Activated naive CD8-positive, alpha-beta T cell treated with anti-CD3 and anti-CD28 coated beads for 36 hours (primary cell): ENCODE measurements at places on chromosomes 6 and 20. TPM values are rescaled to one million over a fixed set of nuclear protein-coding genes. Genes with fewer than 3 reads are reported as not detected.

The SOX4 gene
- total RNA-seq: 0.54 TPM

The ARG1 gene
- not detected for total RNA-seq

The PNLDC1 gene
- not detected for total RNA-seq

The RBPJL gene
- not detected for total RNA-seq

The BIRC7 gene
- 0.23 TPM for total RNA-seq

The BTNL2 gene
- total RNA-seq: not detected

The PAK5 gene
- total RNA-seq: not detected

DNA sequence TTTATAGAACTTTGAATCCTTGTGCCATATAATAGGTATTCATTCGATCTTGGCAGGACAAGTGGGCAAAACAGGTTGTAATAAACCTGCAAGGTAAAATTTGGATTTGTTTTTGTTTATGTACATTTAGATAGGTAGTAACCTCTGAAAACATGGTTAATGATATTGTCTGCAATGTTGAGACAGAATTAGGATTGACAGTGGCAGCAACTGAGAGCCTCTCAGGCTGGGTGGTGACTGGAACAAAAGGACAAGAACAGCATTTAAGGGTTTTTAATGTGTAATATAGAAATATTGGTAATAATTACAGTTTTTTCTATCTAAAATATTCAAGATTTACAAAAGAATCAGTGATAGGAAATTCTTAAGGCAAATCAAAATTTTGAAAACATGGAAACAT is 382.0 kb downstream of the TFAP2B start:
- no peak for DNase-seq

DNA sequence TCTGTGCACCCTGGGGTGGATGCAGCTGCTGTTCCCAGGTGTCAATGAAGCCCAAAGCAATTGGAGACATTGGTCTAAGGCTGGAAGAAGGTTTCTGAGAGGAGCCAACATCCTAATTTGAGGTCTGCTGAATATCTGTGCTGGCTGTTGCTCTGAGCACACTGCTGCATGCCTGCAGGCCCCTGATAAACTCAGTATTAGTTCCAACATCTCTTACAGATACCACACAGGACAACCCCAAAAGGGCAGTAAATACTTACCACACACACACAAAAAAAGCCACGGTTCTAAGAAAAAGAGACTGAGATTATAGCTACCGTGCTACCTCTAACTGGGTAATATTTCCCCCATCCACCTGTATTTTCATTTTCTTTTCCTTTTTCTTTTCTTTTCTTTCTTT is 164.3 kb upstream of the SOX4 start:
- no peak for DNase-seq

- DNase-seq: no peak
Measured at GRCh38 chr20:63071541-63072181, 64.9 kb upstream of the BHLHE23 start.

GRCh38 chr20:49187330-49187850 is 744 bp downstream of the STAU1 start:
- DNase-seq: no peak

DNA sequence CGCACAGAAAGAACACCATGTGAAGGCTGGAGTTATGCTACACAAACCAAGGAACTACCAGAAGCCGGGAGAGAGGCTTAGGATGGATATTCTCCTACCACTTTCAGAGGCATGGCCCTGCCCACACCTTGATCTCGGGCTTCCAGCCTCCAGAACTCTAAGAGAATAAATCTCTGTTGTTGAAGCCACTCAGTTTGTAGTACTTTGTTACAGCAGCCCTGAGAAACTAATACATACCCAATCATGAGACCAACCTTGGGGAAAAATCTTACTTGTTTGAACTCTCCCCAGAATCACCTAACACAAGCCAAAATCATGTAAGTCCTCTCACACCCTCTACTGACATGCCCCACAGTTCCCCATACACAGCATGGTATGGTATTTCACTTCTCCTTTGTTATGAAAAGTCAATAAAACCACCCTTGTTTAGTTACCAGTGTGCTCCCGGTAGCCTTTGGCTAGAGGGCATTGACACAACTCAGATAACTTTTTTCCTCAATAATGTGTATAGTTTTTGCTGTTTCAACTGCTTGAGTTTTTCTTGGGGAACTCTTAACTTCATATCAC is 40.7 kb upstream of the SLC2A12 start:
- no peak for DNase-seq

DNA sequence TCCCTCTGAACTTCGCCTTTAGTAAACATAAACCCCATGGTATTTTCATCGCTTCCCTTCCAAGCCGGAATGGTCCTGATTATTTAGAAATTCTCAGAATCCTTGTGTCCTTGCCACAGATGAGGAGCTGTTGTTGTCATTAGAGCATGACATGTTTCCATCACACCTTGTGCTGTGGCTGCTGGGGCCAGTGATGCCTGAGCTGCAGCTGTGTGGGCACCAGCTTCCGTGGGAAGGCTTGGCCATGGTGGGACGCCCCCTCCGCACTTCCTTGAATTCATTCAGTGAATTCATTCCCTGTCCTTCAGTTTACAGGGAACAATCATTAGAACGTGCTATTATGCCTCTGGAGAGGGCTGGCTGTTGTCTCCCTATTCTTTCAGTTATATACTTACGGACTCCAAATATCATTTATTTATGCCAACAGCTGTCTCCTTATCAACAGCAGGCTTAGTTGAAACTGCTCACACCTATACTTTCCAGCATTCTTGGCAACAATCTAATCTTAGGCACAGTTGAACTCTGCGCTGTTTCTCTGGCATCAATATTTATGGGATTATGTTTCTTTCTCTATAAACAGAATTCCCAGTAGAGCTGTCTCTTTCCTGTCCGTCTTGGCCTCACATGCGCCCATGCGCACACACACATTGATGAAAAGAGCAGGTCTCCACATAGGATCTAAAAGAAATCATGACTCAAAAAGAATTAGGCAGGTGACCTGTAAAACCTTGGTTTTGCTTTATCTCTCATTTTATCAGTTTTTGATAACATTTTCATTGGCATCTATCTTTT is 9.0 kb downstream of the ADGRF1 start:
- no peak for DNase-seq

DNA sequence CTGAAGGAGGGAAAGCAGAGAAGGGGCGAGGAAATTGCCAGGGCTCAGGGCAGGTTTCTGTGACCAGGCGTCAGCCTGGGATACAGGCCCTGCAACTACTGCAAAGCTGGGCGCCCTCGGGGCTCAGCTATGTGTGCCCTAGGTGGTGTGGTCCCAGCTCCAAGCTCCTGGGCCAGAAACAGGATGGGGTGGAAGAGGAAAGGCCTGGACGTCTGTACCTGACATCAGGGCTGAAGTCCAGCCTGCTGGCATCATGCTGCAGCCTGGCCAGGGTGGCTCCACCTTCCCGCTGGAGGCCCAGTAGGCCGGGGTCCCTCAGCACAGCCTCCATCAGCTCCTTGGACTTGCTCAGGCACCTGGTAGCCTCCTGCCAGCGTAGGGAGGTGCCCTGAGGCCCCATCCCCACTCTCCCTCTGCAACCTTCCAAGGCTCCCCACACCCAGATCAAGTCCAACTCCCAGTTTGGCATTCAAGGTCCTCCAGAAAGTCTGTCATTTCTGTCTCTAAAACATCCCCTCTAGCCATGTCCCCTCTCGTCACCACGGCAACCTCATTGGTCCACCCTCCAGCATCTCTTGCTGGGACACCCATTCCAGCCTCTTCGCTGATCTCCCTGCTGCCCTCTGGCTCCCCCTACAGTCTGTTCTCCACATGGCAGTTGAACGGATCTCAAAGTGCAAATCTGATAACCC is 38.2 kb downstream of the KIAA1755 start:
- DNase-seq: peak; percentile 48

- DNase-seq: no peak
Measured at GRCh38 chr20:23122796-23123655, 36.9 kb upstream of the CD93 start.

DNA sequence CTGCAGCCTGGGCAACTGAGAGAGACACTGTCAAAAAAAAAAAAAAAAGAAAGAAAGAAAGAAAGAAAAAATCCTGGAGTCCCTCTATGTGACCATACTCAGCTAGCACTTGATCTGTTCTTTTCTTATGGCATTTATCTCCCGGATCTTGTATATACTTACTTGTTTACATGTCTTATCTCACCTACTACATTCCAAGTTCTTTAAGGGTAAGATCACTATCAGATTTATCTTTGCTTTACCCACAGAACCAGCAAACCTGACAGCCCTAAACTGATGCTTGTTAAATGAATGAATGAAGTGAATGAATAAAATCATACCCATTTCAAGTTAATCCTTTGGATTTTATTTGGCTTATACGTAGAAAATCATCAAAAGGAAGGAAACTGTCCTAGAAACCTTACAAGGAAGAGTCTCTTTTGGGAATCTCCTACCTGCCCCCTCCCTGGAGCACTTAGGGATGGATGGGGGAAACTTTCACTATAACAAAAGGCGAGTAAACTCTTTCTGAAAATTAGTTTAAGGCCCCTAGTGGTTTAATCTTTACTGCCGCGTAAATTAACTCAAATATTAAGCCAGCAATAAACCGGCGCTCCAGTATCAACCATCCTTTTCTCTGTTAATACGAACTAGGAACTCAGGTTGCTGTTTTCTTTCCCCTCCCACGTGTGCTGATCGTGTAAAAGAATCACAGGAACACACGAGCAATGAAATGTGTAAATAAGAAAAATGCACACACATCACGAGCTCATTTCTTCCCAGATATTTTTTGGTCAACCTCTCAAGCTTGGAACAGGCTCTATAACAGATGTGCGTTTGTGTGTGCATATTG is 1.3 kb upstream of the UTRN start:
- DNase-seq: no peak

DNA sequence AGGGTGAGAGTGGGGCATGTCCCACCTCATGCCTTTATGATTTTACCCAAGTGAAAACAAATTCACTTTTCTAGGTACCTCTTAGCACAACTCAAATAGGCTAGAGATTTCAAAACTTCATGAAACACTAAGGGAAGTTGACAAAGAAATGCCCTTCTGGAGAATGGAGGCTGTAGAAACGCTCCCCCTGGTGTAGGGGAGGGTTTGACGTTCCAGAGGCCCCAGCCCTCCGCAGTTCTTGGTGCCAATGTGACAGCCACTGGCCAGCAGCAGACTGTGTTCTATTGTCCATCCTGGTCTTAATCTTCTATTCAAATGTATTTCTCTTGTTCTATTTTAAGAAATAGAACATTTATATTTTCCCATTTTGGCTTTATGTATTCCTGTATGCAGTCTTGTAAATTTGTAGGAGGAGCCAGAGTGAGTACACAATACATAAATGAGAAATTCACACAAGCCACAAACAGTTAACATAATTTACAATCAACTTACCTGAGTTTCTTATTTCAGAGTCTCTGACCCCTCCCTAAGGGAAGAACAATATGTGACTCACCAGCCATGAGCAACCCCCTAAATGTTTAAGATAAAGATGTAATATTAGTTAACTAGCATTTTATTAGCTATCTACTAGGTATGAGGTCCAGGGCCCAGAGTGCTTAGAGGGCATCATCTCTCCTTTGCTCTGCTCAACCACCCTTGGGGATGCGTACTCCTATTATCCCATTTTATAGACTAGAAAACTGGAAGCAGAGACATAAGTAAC is 8.8 kb upstream of the MUC21 start:
- DNase-seq: no peak

DNA sequence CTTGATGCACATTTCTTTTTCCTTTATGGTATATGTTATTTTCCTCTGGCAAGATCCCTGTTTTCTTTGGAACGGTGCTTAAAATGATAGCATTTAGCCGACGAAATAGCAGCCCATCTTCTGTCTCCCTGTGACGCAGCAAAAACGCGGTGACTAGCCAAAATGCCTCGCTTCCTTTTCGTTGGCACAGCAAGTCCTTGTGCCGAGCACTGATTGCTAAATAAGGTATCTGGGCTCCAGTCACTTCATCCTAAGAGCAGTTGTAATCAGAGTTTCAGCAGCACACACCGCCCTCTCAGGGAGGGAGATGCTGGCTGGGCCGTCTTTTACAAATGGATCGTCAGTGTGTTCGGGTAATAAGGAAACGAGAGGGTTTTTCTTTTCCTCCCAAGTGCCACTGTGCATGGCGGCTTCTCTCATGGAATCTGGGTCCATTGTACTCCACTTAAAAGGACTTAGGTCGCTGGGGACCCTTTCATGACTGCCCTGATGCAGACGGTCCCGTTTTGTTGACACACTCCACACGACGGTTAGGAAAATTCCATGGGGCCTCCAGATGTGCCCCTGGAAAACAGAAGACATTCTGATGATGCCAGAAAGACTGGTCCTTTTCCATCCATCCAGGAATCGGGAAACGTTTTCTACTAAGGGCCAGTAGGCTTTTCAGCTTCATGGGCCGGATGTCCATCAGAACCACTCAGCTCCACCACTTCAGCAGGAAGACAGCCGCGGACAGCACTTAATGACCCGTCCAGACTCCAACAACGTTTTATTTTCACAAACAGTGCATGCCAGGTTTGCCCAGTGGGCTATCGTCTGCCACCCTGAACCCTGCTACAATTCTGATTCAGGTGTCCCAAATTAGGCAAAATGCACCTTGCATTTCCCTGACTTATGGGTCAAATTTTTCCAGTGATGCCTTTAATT is 185.5 kb downstream of the CDH4 start:
- no peak for DNase-seq

- DNase-seq: no peak
Measured at GRCh38 chr6:11212664-11213063, 19.8 kb downstream of the NEDD9 start.

DNA sequence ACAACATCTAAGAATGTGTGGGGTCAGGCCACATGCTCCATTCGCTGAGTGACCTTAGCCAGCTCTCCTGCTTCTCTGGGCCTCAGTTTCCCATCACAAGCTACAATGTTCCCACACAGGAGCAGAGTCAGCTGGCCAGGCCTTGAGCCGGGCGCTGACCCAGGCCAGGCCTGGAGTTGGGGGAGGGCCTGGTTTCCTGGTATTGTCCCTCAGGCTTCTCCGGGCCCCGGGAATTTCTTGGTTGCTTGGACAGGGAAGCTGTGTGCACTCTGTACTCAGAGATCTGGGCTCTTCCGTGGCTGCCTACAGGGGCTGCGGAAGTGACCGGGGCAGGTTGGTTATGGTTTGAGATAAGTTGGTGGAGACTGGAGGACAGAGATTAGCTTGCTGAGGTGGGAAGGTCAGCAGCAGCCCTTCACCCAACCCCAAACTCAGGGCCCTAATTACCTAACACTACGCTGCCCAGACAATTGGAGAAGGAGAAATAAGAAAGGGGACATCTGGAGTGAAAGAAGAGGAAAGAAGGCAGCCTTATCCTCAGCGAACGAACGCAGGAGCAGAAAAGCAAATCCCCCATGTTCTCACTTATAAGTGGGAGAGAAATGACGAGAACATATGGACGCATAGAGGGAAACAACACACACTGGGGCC is 6.2 kb downstream of the TGM2 start:
- no peak for DNase-seq

GRCh38 chr6:20033697-20034407 is 178.4 kb downstream of the MBOAT1 start:
- no peak for DNase-seq

GRCh38 chr6:37507077-37507476 is 7.4 kb upstream of the CCDC167 start:
- no peak for DNase-seq

GRCh38 chr6:51094271-51094670 is 275.6 kb downstream of the TFAP2B start:
- no peak for DNase-seq

- peak; percentile 56 for DNase-seq
Measured at GRCh38 chr20:47205577-47206123, 150.8 kb downstream of the ZMYND8 start.

GRCh38 chr6:151434369-151434768 is 17.6 kb downstream of the RMND1 start:
- DNase-seq: no peak

GRCh38 chr6:30843611-30843998 is 40.7 kb upstream of the DDR1 start:
- no peak for DNase-seq
